ENCODE measurements at places on chromosomes 7 and 10. TPM values are rescaled to one million over a fixed set of nuclear protein-coding genes. Genes with fewer than 3 reads are reported as not detected.

The ZNF467 gene
- total RNA-seq: 0.77 TPM

The CDH23 gene
- under 0.01 TPM for total RNA-seq

The PCLO gene
- total RNA-seq: 0.19 TPM

The SPAG6 gene
- total RNA-seq: under 0.01 TPM

The RASSF4 gene
- total RNA-seq: 20.6 TPM

The MSS51 gene
- total RNA-seq: 2.3 TPM
